Heart left ventricle (tissue), 16 donors: ENCODE measurements at places on chromosomes 3 and 15.

GRCh38 chr3:150681057-150681456, 22.7 kb downstream of the ERICH6 start:
- no peak for DNase-seq

- no peak for DNase-seq
Observed at GRCh38 chr3:116837483-116837882, 127.9 kb downstream of the TUSC7 start.

- DNase-seq = no peak
Observed at GRCh38 chr3:64741341-64741740, 53.5 kb upstream of the ADAMTS9 start.

GRCh38 chr3:13343601-13344000, 76.5 kb downstream of the NUP210 start:
- DNase-seq = no peak

GRCh38 chr3:191221638-191222037, 22.6 kb downstream of the OSTN start:
- DNase-seq = no peak

DNA sequence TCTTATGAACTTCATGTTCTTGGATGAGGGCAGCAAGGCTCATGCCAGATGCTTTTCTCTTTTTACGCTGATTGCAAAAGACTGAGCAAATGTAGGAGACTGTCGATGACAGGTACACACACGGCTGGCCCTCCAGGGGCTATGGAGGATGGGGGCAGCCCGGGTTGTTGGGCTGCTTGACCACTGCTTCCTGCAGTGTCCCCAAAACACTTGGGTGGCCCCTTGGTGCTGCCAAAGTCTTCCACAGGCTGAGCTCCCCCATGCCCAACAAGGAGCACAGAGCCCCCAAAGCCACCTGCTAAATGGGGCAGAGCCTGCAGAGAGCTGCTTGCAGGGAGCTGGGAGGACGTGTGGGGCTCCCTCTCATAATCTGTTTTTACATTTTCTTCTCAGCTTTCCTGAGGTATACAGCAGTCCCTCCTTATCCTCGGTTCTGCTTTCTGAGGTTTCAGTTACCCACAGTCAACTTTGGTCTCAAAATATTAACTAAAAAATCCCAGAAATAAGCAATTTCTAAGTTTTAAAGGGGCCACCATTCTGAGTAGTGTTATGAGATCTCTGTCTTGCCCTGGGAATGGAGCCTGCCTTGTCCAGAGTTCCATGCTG, 7.3 kb downstream of the PRR23E start:
- no peak for DNase-seq

GRCh38 chr3:110027446-110028080, 690.2 kb upstream of the DPPA4 start:
- DNase-seq = no peak

GRCh38 chr15:68352401-68353062, 75.0 kb downstream of the FEM1B start:
- DNase-seq = peak; percentile 31

DNA sequence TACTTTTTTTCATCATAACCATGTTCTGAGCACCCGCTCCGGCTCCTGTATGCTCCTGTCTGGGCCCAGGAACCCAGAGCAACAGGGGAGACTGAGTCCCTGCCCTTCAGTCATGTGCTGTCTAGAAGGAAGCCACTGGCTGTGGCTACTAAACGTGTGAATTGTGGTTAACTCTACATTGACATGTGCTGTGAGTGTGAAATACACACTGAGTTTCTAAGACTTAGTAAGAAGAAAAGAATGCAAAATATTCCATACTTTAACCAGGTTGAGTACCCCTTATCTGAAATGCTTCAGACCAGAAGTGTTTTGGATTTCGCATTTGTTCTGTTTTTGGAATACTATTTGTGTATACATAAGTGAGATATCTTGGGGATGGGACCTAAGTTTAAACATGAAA, 42.8 kb upstream of the CGNL1 start:
- no peak for DNase-seq

- peak; percentile 83 for DNase-seq
Observed at GRCh38 chr15:101368861-101369642, 74.0 kb upstream of the SNRPA1 start.

- no peak for DNase-seq
Observed at GRCh38 chr3:48555949-48556795, 431 bp downstream of the PFKFB4 start.

- no peak for DNase-seq
Observed at GRCh38 chr3:37240170-37240945, 66.0 kb upstream of the LRRFIP2 start.

DNA sequence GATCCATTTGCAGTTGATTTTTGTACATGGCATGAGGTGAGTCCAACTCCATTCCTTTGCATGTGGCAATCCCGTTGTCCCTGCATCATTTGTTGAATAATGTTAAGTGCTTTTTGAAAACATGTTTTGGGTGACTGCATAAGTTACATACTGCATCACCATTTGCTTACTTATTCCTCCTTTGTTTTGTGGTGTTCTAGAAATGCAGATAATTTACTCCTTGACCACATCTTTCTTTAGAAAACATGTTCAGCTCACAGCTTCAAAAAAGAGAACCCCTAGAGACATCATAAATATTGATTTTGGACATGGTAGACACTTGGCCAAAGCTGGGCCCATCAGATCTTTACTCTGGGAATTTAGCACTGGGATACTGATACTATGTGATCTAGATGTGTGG, 135.3 kb upstream of the DAZL start:
- DNase-seq = no peak

DNA sequence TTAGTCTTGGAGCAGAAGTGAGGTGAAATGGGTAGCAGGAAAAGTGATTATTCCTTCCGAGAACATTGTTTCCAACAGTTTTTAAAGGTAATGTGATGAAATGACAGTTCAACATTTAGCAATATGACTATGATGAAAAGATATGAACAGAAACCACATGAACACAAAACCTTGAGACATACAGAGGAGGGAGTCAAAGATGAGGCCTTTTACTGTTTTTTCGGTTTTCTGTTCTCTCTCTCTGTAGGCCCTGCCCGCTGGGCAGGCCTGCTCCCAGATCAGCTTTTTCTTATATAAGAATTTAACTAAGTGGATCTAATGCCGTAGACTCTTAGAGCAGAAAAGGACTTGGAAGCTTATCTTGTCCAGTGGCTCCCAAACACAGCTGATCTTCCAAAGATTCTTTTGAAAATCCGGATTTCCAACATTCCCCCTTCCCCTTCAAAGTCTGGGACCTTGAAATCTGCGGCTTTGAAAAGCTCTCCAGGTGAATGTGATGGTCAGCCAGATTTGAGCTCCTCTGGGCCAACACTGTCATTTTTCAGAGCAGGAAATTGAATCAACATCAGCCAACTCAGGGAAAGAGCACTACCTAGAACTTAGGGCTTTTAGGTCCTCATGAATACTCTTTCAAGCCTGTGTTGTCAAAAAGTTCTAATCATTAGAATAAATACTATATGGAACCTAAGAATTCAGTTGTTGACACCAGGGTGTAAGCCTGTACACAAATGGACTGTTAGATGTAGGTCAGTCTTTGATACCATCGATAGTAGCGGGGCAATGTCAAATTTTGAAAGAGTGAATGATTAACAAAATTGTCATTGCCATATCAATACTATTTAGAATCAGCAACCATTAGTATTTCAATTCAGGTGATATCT, 372.7 kb downstream of the SHQ1 start:
- DNase-seq = no peak

- DNase-seq = no peak
Observed at GRCh38 chr3:8450618-8451017, 51.0 kb upstream of the LMCD1 start.

DNA sequence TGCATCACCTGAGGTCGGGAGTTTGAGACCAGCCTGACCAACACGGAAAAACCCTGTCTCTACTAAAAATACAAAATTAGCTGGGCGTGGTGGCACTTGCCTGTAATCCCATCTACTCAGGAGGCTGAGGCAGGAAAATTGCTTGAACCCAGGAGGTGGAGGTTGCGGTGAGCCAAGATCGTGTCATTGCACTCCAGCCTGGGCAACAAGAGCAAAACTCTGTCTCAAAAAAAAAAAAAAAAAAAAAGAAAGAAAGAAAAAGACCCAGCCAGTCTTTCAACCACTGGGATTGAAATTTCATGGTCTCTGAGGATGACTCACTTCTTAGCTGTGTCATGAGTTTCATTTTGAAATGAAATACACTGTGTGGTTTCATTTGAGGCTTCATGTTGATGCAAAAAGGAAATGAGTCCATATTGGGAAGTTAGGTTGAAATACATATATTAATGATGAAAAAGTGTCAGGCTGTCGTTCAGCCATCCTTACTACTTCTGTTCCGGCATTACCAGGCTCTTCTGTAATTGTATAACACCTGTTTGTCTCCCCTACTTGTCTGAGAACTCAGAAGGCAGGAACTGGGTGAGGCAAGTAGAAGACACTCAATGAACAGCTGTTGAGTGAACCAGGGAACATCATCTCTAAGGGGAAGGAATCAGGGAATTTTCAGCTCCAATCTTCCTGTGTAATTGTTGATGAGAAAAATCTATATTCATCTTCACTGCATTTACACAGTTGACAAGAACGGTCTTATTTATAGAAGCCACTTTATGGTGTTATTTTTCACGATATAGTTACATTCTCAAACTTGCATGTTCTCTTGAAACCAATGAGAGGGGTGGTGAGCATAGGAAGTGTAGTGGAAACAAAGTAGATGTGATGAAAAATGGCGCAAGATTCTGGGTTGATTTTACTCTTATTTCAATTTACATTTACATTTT, 87.4 kb downstream of the NFKBIZ start:
- no peak for DNase-seq

- no peak for DNase-seq
Observed at GRCh38 chr3:82587174-82587573, 825.7 kb upstream of the GBE1 start.

GRCh38 chr15:50182219-50183013, 420 bp downstream of the SLC27A2 start:
- no peak for DNase-seq

DNA sequence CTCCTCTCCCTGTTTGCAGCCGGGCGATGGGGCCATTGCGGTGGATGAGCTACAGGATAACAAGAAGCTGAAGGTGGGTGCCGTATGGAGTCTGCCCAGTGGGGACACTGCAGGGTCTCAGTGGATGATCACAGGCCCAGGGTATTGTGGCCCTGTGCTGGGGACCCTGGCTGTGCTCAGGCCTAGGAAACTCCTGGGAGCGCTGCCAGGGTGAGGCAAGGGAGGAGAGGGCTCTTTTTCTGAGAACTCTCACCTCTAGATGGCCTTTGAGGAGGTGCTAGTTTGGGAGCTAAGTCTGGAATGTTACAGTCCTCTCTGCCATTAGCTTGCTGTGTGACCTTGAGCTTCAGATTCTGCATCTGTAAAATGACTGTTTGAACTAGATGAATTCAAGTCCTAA, 16.4 kb downstream of the SLC24A1 start:
- no peak for DNase-seq

DNA sequence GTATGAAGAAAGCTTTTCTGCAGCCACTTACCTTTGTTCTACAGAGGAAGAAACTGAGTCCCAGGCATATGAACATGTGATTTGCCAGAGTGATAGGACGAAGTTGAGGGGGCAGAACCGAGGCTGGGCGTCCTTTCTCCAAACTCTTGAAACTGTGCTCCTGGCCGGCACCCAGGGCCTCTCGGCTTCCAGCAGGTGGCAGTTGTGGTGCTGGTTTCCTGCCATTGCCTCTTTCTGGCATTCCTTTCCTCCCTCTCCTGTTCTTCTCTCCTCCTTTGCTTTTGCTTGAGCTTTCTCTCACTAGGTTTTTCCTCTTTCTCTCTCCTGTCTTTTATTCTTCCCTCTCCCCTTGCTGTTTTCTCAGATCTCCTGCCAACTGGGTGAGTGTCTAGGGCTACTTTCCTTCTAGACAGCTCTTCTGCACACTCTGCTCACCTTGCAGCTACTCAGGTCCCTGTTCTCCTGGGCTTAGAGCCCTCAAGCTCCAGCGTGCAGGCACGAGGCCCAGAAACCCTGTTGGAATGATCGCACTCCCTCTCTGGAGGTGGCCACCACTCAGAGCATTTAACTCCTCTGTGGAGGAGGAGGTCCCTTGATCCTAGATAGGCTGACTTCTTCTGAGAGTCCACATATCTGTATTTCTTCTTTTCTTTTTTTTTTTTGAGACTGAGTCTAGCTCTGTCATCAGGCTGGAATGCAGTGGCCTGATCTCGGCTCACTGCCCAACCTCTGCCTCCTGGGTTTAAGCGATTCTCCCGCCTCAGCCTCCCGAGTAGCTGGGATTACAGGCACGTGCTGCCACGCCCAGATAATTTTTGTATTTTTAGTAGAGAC, 26.2 kb downstream of the TRAK1 start:
- peak; percentile 63 for DNase-seq

DNA sequence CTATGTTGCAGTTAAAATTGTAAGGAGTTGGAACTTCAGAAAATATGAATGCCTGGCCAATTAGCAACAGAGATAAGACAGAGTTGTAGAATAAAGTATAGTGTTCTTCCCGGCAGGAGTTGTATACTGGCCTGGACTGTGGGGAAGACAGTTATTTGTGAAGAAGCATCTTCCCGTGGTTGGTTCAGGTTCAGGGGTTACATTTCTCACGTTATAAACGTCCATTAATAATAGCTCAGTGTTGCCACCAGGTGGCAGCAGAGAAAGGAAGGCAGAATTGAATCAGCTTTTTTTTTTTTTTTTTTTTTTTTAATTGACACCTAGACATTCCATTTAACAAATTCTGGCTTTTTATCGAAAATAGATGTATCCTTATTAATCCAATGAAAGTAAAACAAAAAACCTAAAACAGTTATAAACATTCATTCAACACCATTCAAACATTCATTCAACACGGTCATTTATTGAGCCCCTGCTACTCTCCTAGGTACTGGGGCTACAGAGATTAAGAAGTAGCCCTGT, 66.4 kb upstream of the NR2E3 start:
- peak; percentile 52 for DNase-seq

GRCh38 chr3:5498981-5499380, 311.5 kb downstream of the EDEM1 start:
- no peak for DNase-seq

DNA sequence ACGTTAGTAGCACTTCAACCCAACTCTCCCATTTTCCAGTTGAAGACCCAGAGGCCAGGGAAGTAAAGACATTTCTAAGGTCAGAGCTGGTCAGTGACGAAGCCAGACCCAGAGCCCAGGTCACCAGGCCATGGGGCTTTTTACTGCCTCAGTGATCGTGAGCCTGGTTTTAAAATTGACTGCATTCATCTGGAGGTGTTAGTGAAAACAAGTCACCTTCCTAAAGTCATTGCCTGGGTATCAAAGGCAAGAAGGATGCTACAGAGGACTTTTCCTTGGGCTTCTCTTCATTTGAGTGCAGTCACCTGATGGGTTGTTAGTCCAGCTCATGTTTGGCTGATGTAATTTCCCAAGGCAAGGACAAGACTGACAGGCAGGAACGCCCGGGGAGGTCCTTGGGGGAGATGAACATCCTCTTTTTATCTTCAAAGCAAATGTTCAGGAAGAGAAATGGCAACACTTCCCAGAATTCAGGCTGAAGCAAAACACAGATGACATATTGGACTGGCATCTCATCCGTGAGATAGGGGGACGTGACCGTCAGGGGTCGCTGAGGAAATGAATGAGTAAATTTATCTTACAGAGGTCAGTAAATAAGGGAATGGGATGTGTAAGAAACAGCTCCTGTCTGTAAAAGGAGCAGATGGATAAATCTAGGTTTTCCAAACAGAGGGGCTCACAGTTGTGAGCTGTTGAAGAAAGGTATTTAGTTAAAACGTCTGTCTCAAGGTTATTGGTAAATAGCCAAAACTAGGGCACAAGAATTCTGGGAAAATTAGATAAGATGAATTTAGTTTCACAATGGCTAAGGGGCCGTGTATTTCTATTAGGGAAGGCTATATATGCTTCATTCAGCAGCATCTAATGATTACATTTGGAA, 201.2 kb downstream of the OPA1 start:
- no peak for DNase-seq

GRCh38 chr3:48429960-48430707, at the start of gene PLXNB1:
PLXNB1 (minus strand) TSS chr3:48430086; CDS start chr3:48424611, 5,475 bp downstream.
- DNase-seq = peak; percentile 41
